Spleen (tissue), 13 donors: ENCODE measurements at places on chromosomes 7 and 10. TPM values are rescaled to one million over a fixed set of nuclear protein-coding genes. Genes with fewer than 3 reads are reported as not detected.

RBM20 gene
- total RNA-seq: 0.72 TPM

PRSS58 gene
- total RNA-seq: not detected

SRPK2 gene
- 58.2 TPM for total RNA-seq

IQCE gene
- total RNA-seq: 12.3 TPM

VWDE gene
- total RNA-seq: 0.97 TPM

UCMA gene
- total RNA-seq: not detected

FAM25A gene
- not detected for total RNA-seq

CTNNA3 gene
- 1.1 TPM for total RNA-seq

PRKCQ gene
- 11.8 TPM for total RNA-seq

NPSR1 gene
- not detected for total RNA-seq

PDZD7 gene
- 0.42 TPM for total RNA-seq

DENND2A gene
- total RNA-seq: 19.9 TPM

C7orf33 gene
- not detected for total RNA-seq

HSPA12A gene
- total RNA-seq: 5.6 TPM

TMEM140 gene
- 43.8 TPM for total RNA-seq

TCF7L2 gene
- total RNA-seq: 31.7 TPM

MYH16 gene
- total RNA-seq: not detected

PTPRN2 gene
- 16.7 TPM for total RNA-seq

PDE6C gene
- total RNA-seq: not detected

NUTM2B gene
- total RNA-seq: 1.1 TPM

WNT8B gene
- total RNA-seq: not detected

PTF1A gene
- not detected for total RNA-seq

CLDN4 gene
- 0.18 TPM for total RNA-seq

INA gene
- not detected for total RNA-seq

ENTPD1 gene
- total RNA-seq: 92.9 TPM

AGR2 gene
- total RNA-seq: not detected

ZNF488 gene
- total RNA-seq: not detected

CRYGN gene
- 2.5 TPM for total RNA-seq

NET1 gene
- total RNA-seq: 14.7 TPM

OPN1SW gene
- total RNA-seq: not detected

TSPAN12 gene
- total RNA-seq: 43.5 TPM

CLDN15 gene
- 17.7 TPM for total RNA-seq

GRM3 gene
- not detected for total RNA-seq

LDB3 gene
- 0.43 TPM for total RNA-seq

UMAD1 gene
- 13.2 TPM for total RNA-seq

ADAM12 gene
- 1.1 TPM for total RNA-seq

SNX13 gene
- total RNA-seq: 67.1 TPM

SCART1 gene
- 5.8 TPM for total RNA-seq

EPHA1 gene
- 3.9 TPM for total RNA-seq

TRRAP gene
- 62.0 TPM for total RNA-seq

HERC4 gene
- 75.5 TPM for total RNA-seq

RNF133 gene
- total RNA-seq: 1.2 TPM

COL13A1 gene
- total RNA-seq: 14.9 TPM

ETV1 gene
- 7.9 TPM for total RNA-seq

ASZ1 gene
- not detected for total RNA-seq

COX19 gene
- total RNA-seq: 15.4 TPM

PRXL2A gene
- 15.1 TPM for total RNA-seq

SLC16A9 gene
- 36.9 TPM for total RNA-seq

CALML3 gene
- total RNA-seq: not detected

SPDYE9 gene
- not detected for total RNA-seq

SLC26A4 gene
- 0.75 TPM for total RNA-seq

HTR5A gene
- not detected for total RNA-seq

CHRM2 gene
- total RNA-seq: not detected

SNX8 gene
- total RNA-seq: 94.1 TPM

EGR2 gene
- total RNA-seq: 2.8 TPM

GIMAP7 gene
- 111 TPM for total RNA-seq

CPA5 gene
- not detected for total RNA-seq
